Activated naive CD4-positive, alpha-beta T cell treated with anti-CD3 and anti-CD28 coated beads for 36 hours (primary cell): ENCODE measurements at places on chromosomes 16 and 17.

GRCh38 chr17:12877953-12878669, 88.8 kb downstream of the ARHGAP44 start:
- DNase-seq, result no peak

DNA sequence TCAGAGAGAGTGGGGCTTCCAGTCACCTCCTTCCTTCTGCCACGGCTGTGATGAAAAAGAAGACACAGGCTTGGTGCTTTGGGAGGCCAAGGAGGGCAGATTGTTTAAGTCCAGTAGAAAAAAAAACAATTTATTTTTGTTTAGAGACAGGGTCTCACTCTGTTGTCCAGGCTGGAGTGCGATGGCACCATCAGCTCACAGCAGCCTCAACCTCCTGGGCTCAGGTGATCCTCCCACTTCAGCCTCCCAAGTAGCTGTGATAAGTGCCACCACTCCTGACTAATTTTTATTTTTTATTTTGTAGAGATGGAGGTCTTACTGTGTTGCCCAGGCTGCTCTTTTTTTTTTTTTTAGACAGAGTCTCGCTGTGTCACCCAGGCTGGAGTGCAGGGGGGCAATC, 2.7 kb upstream of the MVD start:
- no peak for DNase-seq

DNA sequence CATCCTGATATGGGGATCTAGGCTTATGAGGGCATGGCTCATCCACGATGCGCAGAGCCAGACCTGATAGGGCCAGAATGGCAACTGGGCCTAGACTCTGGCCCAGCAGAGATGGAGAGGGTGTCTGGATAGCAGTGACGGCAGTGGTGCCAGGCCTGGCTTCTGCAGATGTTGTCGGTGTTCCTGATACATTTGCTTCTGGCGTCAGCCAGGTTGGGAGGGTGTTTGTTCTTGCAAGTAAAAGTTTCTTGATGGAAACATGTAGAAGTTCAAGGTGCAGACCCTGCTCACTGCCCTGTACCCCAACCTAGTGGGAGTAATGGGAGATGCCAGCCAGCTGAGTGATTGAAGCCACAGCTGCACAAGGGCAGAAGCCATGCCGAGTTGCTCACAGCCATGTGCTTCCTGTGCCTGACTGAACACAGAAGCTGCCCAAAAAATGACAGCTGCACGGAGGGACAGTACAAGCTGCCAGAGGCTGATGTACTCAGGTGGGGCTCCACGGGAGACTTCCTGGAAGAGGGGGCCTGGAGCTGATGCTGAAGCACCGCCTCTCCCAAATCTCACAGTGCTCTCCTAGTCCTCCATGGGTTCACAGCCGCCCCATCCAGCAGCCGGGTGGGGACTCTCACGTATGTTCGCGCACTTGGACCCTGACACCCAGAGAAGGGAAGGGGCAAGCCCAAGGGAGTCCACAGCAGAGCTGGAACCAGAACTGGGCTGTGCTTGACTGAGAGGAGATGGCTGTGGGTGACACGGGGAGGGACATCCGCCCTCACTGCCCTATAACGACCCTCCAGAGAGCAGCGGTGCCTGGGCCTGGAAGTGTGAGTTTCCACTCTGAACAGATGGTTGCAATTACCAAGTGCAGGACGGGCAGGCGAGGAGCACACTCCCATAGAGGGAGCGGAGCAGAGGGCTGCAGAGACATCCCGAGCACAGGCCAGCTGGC, 78.7 kb downstream of the N4BP1 start:
- DNase-seq, result no peak

- DNase-seq, result no peak
Measured at GRCh38 chr16:78487471-78487870, 388.0 kb downstream of the WWOX start.

DNA sequence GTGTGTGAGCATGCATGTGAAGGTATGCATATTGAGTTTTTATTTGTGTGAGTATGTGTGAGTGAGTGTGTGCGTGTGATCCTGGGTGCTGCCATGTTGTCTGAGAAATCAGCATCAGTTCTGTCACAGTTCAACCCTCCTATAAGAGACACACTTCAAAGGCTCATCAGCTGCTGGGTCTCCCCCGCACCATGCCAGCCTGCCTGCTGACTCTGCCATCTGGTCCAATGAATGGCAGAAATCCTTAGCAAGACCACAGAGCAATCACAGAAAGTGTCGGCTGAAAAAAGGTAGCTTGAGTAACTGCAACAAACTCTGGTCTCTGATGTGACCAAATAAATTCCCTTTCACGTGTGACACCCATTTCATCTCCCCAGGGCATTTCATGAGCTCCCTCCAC, 381.8 kb upstream of the MAF start:
- DNase-seq, result no peak

DNA sequence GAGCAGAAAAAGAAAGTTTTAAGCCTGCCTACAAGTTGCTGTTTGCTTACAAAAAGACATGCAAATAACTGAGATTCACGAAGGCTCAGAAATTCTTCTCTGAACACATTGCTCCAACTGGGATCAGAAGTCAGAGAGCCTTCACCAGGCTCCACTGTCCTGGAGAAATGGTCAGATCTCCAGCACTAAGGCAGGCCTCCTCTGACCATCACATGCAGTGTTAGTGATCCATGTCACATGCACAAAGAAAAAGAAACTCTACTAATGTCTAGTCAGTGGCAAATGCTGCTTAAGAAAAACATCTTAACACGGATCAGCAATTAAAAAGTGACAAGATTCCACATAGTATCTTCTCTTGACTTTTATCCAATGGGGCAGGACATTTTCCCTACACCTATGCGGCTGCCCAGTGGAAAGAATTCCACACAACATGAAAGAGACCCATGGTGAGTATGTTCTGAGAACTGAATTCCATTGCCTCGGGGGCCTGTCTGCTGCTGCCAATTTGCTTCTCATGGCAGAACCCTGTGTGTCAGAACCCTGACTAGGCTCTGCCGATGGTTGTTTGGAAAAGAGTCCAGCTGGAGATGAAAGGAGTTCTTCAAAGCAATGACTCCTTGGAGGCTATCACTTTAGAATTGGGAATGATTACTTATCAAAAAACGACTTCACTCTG, 96.6 kb downstream of the HIC1 start:
- no peak for DNase-seq

DNA sequence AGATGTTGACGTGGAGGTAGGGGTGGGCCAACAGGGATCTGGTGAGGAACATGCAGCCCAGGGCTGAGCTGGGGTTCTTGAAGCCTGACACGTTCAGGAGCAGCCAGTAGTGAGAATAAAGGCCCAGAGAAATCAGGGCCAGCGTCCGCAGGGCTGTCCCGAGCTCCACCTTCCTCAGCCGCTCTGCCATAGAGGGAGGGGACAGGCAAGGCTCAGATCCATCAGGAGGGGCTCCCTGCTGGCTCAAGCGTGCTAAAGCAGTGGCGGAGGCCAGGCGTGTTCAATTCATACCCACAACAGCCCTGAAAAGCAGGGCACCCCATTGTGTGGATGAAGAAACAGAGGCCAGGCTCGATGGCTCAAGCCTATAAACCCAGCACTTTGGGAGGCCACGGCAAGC, 8.3 kb upstream of the FDXR start:
- no peak for DNase-seq

DNA sequence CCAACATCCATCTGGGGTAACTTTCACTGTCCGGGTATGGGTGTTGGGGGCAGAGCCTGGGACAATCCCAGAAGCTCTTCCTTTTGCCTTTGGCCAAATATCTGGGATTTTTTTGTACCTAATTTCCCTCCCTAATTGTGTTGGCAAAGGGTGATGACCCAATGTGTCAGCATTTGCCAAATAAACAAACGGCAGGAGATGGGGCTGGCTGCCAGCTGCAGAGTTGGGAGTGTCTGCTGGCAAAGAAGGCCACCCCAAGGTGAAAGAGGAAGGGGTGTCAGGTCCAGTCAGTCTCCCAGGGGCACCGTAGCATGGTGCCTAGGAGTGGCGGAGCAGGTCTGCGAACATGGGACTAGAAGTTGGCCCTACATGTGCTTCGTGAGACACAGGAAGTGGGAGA, 73.0 kb downstream of the SLC6A2 start:
- DNase-seq, result no peak

DNA sequence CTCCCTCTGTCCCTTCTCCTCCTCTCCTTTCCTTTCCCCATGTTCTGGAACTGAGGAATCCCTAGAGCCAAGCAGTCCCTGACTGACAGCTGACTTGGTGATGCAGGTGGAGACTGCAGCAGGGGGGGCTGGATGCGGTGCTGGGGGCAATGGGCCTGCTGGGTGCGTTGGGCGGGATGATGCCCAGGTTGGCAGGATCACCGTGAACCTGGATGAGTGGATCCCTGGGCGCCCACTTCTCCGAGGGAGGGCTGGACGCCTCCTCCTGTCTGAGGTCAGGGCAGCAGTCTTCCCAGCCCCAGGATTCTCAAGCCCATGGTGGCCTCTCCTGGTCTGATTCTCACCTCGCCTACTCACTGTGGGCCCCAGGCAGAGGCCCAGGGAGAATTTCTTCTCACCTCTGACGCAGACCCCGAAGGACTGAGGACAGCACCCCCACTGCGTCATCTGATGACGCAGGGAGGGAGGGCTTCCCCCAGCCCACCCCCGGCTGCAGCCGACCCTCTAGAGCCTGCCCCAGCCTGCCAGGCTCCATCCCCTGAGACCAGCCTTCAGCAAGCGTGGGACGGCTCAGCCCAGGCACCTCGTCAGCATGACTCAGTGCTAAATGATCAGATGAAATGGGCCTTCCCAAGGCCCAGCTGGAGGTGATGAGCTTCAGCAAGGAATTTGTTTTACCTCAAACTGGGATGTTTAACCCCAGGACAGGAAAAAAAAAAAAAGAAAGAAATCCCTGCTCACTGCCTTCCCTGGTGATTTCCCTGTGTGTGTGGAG, 188.0 kb upstream of the TNRC6C start:
- DNase-seq, result no peak

GRCh38 chr17:38877130-38877851, 7.4 kb downstream of the LASP1 start:
- peak; percentile 66 for DNase-seq

GRCh38 chr17:34683390-34683789, 104.0 kb downstream of the TMEM132E start:
- no peak for DNase-seq

- DNase-seq, result no peak
Measured at GRCh38 chr16:82867485-82867884, 240.7 kb downstream of the CDH13 start.

GRCh38 chr16:30875871-30876801, 17.7 kb downstream of the BCL7C start:
- DNase-seq, result peak; percentile 53

- no peak for DNase-seq
Measured at GRCh38 chr16:22016927-22017326, 9.0 kb downstream of the MOSMO start.

DNA sequence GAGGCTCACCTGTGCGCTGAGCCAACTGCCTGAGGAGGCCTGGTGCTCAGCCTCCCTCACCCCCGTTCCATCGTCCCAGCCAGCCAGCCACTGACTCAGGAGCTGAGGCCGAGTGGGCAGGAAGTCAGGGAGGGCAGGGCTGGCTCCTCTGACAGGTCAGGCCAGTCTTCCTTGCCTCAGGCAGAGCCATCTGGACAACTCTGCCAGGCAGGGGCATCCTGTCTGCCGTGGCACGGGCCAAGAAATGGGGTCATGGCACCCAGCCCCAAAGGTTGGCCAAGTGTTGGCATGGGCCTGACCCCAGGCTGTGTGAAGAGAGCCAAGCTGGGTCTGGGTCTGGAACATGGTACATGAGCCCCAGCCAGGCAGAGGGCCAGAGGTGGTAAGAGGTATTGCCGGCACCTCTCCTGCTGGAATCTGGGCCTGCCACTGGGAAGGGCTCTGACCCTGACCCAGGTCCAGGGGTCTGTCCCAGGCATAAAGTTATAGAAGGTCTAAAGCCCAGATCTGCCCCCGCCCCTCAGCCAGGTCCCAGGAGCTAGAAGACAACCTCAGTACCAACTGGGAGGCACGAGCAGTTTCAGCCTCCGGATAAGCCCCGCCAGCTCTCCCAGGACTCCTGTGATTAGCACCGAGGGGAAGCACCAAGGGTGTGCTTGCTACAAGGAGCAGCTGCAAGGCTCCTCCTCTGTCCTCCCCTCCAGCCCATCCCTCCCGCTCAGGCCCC, 2.5 kb upstream of the VASN start:
- no peak for DNase-seq

DNA sequence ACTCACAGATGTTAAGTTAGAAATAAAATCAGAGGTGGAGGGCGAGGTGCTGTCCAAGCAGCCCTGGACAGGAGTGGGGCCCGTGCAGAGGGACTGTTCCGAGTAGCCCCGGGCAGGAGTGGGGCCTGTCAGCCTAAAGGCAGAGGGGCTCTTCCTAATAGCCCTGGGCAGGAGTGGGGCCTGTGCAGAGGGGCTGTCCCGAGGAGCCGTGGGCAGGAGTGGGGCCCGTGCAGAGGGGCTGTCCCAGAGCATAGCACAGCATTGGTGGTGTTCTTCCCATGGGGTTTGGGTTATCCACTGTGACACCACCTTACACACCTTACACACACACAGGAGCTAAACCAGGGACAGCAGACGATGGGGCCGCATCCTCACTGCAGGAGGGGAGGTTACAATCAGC, 10.4 kb downstream of the CEP131 start:
- DNase-seq, result no peak

DNA sequence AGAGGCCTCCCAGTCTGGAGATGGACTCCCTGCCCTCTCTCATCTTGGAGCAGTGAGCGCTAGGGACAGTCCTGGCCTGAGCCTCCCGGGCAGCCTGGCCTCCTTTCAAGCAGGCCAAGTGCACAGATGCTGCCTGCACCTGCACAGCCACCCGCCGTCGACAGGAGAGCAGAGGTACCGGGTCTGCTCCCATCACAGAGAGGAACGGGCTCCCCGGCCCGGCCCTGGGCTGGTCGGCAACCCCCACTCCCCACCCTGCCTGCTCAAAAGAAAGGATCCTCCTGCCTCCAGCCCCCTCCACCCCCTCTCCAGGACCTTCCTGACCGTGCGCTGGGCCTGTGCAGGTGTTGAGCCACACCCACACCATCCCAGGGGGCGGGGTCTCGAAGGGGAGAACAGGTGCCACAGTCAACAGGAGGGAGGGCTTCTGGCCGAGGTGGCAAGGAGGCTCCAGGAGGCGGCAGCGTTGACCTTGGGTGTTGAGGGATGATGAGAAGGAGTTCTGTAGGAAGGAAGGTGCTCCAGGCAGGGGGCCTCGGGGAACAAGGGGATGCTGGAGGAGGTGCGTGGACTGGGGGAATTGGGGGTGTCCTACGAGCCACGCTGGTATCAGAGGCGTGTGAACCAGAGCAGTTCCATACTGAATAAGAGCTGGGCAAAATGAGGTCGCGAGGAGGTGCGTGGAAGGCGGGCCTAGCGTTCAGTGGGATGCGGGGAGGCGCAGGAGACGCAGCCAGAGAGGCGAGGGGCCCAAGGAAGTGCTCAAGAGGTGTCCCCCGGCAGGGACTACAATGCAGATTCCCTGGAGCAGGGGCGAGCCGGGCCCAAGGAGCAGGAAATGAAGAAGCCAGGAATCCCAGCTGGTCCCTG, 967 bp upstream of the CDH15 start:
- DNase-seq, result peak; percentile 45
